ENCODE measurements at places on chromosomes 1 and 21.

- no peak for DNase-seq
These were observed 187.6 kb downstream of the BACH1 start for GRCh38 chr21:29486306-29486807.

DNA sequence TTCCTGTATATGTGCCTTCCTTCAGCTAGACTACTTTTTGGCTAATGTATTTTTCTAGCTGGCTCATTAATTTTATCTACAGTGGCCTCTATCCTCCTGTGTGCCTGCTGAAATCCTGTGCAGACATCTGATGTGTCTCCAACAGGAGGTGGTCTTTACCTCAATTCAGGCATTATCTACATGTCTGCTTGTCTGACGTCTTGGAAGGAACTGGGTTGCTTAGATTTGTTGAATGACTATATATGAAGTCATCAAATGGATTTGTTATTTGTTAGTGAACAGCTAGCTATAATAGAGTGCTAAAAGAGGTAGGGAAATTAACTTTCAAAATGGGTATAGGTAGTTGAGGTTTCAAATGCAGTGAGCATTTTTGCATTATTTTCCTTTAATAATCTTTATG is 6.7 kb downstream of the RPL5 start:
- DNase-seq = no peak

DNA sequence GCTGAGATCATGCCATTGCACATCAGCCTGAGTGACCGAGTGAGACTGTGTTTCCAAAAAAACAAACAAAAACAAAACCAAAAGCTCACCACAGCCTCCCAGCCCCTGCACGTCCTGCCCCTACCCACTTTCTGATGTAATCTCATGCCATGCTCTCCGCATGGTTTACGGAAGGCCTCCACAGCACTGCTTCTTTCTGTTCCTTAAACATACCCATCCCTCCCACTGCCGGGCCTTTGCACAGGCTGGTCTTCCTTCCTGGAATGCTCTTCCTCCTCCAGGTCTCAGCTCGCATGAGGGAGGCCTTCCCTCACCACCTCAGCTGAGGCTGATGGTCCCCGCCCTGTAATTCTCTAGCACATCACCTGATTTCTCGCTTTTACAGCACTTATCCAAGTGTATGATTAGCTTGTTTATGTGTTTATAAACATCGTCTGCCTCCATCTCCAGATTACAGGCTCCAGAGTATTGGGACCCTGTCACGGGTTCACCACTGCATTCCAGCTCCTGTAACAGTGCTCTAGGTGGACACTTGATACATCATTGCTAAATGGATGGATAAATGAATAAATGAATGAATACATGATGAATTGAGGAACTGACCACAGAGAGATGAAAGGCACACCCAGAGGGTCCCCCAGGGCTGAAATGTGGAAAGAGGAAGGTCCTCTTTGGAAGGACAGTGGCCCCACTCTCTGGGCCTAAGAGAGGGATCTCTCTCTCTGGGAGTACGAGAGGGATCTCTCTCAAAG is 22.1 kb downstream of the TCEA3 start:
- peak; percentile 31 for DNase-seq

- DNase-seq = no peak
These were observed 1.3 kb downstream of the SLAMF1 start for GRCh38 chr1:160645386-160646130.

DNA sequence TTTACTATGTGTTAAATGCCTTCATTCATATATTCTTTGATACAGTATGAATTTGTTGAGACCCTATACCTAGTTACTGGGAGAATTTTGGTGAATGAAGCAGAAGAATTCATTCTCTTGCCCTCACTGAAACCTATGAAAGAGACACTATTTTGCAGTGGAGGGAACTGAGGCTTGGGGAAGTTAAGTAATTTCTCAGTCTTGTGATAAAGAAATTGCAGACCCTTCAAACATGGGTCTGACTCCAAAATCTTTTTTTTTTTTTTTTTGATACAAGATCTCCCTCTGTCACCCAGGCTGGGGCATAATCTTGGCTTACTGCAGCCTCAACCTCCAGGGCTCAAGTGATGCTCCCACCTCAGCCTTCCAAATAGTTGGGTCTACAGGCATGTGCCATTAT is 132.1 kb downstream of the DNM3 start:
- peak; percentile 29 for DNase-seq

- DNase-seq = no peak
These were observed 44.9 kb downstream of the GREM2 start for GRCh38 chr1:240567066-240567465.
